ENCODE measurements at places on chromosomes 1 and 21.

DNA sequence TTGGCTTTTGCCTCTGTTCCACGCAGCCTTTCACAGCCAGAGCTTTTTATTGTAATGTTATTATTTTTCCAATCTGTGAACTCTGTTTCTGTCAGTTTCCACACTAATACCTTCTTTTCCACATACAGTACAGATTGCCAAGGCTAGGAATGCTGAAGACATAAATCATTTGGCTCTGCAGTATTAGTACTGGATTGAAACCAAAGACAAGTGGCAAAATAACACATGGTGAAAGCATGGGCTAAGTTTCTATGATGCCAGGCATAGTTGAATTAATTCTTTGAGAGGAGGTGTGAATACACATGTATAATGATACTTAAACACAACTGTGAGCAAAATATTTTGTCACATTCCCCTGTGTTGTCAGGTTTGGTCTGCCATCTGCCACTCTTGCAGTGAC lies 73.5 kb downstream of the TMEM200B start:
- no peak for DNase-seq

DNA sequence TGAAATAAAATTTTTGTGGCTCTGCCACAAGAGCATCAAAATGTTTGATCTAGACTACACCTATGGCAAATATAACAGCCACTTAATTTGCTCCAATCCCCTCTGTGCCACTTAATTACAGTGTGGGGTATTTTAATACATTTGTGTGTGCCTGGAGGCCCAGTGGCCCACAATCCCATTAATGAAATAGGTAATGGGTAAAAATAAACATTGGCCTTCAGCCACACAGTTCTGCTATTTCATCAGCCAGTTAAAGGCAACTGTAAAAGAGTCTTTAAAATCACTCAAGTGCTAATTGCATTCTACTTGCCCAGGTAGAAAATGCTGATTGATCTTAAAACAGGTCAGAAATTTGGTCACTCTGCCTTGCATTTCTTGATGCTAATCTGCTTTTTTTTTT lies 151.6 kb upstream of the UBE2U start:
- DNase-seq: peak; percentile 23

GRCh38 chr1:166165661-166166328 lies 1.0 kb downstream of the FAM78B start:
- no peak for DNase-seq

GRCh38 chr1:241817956-241818612 lies 29.9 kb upstream of the EXO1 start:
- DNase-seq: no peak

GRCh38 chr1:21378705-21379494 lies 61.0 kb upstream of the NBPF3 start:
- DNase-seq: peak; percentile 54

DNA sequence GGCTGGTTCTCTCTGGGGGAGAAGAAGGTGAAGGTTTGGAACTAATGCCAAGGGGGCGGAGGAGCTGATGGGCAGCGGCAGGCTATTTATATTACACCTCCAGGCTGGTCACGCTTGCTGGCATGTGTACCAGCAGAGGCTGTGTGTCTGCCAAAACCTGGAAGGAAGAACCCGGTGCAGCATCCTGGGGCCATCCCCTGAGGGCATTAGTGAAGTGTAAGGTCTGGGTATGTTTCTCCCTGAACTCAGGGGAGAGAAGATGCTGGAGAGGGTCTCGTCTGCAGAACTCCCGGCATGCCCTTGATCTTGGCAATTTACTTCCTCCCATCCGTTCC lies 5.3 kb downstream of the DISP3 start:
- no peak for DNase-seq

Data from DMS153 (cell line).